RWPE1 (cell line): ENCODE measurements at places on chromosomes 6 and 20.

DNA sequence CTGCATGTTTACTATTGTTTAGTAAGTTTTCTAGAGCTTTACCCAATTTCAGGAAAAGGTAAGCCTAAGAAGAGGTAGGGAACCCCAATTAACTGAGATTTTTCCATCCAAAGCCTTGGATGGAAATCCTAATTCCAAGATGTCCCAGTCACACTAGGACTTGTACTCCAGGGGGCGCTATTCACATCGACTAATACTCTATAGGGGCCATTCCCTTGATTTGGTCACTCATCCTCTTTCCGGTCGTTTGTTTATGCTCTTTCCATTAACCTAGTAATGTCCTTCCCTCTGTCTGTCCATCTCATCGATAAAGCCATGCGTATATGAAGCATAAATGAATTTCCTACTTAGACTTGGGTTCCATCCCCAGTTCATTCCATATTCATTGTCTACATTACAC, 80.8 kb upstream of the FUCA2 start:
- DNase-seq = peak; percentile 14

DNA sequence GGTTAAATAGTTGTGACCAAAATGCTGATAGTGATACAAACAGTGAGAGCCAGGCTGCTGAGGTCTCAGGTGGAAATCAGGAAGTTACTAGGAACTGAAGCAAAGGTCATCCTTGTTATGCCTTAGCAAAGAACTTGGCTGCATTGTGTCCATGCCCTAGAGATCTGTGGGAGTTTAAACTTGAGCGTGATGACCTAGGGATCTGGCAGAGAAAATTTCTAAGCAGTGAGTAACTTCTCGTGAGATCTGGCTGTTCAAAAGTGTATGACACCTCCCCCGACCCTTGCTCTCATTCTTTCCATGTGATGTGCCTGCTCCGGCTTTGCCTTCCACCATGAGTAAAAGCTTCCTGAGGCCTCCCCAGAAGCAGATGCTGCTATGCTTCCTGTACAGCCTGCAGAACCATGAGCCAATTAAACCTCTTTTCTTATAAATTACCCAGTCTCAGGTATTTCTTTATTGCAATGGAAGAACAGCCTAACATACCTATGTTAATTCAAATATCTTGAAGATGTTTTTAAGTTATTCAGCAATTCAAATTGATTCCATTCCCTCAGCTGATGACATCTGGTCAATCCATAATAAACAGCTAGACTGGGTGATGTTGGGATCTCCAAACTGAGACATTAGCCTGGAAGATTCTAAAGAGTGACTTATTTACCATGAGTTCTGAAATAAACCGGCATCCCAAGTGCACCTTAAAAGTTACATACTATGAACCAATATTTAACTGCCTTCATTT, 33.8 kb downstream of the KIF16B start:
- DNase-seq = no peak

GRCh38 chr6:151010071-151010470, 144.6 kb downstream of the MTHFD1L start:
- no peak for DNase-seq

GRCh38 chr6:70175770-70176169, 127.1 kb downstream of the COL9A1 start:
- no peak for DNase-seq

DNA sequence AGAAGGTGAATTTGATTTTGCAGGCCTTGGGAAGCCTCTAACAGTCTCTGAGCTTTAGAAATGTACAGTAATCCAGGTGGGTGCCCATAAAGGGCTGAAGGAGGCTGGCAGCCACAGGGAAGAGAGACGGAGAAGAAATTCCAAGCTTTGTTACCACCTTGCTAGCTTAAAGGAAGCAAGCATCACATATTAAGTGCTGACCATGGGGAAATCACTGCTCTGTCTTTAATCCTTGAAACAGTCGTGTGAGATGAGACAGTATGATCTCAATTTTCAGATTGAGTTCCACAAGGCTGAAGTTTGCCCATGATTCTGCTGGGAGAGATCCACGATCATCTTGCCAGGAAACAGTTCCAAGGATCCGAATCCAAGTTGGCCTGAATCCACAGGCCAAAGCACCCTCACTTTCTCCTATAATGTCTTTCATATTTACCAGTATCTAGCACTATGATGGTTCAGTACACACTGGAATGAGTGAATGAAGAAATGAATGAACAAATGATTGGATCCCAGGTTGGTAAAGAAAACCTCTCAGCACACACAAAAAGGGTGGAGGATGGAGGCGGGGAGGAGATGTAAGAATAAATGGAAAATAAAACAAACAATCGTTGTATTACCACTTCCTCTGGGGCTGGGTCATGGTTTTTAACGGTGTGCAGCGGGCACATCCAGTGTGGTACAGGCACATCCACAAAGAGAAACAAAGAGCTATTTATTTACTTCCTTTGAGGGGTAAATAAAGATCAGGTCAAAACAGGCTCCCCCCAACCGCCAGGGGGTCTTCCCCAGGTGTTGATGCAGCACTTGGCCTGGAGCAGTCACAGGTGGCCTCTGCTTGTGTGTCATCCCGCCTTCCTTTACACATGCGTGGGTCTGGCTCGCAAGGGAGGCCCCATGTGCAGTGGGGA, 28.2 kb upstream of the TAF8 start:
- DNase-seq = no peak

DNA sequence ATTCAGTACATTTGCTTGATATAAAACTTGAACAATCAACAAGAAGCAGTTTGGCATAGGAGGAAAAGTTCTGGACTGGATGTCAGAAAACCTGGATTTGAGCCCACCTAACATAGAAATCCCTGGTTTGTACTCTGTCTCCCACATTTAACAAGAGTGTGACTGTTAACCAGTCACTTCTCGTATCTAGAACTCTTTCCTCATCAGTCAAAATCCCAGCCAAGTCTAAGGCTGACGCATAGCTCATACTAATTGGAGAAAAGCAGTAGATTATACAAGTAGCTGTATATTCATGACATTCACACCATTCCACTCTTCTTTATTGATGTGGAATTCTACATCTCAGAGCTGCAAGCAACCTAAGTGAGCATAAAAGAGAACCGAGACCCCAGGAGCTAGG, 222.7 kb downstream of the PHACTR1 start:
- DNase-seq = no peak

DNA sequence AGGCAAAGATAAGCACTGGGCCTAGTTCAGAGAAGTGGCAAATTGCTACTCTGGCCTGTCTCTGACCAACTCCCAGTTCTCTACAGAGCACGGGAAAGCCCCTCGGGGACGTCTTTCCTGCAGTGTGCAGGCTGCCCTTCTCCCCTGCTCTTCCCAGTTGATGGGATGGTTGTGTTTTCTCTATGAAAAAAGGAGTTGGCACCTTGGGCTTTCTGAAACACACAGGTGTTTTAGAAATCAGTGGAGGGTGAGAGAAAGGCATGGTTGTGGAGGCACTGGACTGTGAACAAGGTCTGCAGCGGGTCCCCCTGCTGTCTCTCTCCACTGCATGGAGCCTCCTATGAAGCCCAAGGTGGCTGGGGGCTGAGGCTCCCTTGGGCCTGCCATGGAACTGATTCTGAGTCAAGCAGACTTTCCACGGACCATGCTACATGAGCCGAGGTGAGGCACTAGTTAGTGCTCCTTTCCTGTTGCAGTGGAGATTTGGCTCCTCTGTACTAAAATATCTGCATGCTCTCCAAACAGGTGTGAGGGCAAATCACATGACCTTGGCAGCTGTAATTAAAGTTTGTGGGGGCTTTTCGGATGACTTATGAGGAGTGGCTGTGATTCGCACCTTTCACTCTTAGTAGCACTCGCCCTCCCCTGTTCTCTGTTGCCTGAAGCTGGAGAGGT, 16.3 kb downstream of the GTSF1L start:
- no peak for DNase-seq

DNA sequence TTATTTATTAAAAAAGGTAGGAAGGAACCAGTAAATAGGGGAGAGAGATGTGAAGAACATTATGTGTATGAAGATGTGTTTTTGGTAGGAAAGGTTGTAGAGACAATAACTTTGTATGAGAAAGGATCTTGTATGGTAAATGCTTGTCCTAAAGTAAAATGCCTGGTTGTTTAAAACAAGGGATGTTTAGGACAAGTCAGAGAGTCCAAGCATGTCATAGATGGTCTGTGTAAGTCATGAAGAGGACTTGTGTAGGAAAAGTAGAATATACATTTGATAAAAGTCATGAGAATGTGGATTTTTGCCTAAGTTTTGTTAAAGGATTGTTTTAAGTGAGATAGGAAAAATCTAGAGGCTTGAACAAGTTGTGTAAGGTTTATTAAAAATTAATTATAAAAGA, 325.1 kb downstream of the CDH26 start:
- no peak for DNase-seq

DNA sequence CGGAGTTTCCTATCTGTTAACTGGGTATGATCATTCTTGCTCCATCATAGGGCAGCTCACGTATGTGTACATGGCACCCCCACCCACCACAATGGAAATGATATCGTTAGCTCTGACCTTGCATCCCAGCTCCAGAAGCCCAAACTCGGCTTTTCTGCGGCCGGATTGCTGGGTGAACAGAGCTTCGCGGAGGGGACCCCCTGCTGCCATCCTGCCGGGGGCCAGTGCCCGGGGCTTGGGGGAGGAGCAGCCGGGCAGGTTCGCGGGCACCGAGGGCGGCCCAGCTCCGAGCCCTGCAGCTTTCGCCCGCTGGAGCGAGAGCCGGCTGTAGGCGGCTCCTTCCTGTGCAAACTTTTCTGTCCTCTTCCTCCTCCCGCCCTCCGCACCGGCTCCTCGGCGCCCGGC, 24.9 kb upstream of the FUCA2 start:
- DNase-seq = no peak
